ENCODE measurements at places on chromosomes 7 and 10.

DNA sequence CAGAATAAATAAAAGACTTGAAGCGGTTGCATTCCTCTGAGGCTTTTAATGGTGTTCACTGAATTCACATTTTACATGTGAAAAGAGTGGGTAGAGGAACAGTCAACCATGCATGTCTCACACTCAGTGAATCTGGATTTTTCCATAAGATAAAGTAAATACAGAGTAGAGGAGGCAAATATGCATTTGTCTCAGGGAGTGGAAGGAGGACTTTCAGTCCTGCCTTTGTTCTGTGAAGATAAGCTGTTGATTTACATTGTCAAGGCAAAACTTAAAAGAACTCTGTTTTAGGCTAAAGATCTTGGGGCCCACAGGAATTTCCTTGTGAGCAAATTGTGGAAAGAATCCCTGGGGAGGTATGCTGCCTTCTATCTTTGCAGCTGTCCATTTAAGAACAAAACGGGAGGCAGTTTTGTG, 825.3 kb upstream of the MBL2 start:
- no peak for DNase-seq

DNA sequence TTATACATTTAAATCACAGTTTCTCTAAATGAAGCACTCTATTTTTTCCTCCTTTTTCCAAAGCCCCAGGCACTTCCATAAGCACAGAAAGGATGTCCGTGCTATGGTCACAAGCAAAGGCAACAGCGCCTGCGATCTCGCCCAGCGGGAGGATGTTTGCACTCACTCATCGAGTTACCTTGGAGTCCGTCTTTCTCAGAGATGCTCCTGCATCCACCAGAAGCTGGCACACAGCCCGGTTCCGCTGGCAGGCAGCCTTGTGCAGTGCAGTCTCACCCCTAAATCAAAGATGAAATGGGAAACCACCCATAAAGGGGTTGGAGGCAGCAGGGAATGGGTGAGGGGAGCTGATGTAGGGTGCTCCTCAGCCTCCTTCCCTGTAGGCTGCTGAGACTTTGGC, 51.9 kb upstream of the PTN start:
- no peak for DNase-seq

DNA sequence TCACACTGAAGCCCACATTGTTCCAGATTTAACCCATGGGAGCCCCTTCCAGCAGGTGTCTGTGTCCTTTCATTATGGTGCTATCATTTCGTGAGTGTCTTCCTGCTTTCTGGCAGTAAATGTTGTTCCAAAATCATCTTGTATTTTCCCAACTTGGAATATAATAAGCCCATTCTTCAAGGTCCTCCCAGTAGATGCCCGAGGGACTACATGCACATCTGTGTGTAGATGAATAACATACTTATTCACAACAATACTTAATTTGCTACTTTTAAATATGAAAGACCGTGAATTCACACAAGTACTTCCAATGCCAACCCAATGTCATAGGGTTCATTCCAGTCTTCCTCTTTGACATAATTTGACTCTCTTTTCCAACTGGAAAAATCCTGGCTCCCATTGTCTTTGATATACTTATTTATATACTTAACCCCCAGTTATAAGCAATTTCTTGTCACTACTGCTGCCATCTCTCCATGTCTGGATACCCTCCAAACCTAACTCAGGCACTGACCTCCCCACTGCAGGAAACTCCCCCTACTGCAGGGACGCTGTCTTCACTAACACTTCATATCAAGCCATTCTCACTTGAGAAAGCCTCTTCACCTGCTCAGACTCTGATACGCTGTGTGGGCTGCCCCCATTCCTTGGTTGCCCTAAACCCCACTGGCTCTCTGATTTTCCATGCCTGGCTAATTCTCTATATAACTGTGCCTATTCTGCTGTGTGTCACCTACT, 1119.2 kb downstream of the CNTNAP2 start:
- no peak for DNase-seq

DNA sequence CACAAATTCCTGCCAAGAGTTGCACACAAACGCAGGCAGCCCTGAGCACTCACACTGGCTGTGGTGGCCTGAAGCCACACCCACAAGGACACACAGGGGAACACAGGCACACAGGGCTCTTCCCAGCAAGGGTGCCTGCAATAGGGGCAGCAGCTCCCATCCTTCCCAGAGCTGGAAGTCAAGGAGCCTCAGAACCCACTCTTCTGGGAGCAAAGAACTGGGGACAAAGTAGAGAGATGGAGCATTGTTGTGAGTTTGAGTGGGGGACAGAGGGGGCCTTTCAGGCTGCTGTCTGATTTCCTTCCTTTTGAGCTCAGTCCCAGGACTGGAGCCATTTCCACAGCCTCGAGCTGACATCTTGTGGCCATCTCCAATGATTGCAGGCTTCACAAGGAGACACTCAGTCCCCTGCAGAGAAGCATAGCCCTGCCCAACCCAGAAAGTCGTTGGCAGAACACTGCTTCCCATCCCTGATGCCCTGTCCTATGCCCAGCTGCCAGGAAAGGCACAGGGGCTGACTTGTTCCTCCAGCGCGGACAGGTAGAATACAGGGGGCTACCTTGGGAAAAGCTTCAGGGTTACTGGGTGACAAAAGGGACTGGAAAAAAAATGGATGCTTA, 34.4 kb upstream of the SLF2 start:
- DNase-seq: no peak

DNA sequence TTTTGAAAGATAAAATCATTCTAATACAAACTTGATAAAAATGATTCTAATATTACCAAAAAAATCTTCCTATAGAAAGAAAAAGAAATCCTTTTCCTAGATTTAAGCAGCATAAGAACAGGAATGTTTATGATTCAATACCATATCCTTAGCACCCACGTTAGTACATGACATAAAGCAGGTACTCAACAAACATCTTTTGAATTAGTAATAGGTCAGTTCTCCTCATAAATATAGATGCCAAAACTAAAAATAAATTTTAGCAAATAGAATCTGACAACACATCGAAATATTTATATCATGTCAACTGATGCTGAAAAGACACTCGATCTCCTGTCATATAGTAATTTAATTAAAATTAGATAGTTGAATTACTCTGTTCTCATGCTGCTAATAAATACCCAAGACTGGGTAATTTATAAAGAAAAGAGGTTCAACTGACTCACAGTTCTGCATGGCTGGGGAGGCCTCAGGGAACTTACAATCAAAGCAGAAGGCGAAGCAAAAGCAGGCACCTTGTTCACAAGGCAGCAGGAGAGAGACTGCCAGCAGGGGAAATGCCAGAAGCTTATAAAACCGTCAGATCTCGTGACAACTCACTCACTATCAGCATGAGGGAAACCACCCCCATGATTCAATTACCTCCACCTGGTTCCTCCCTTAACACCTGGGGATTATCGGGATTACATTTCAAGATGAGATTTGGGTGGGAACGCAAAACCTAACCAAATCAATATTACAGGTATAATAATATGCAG, 191.8 kb downstream of the HTR7 start:
- DNase-seq: no peak

DNA sequence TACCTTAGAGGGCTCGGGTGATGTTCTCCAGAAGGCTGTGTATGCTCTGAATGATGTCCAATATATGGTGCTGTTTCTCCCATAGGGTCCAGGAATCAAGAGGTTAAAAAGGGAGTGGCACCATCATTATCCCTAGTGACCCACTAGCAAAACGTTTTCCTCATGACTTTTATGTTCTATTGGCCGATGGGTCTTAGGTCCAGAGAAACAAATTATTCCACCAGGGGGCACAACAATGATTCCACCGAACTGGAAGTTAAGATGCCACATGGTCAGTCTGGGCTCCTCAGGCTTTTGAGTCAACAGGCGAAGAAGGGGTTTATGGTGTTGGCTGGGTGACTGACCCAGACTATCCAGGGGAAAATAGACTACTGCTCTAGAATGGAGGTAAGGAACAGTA, 256.1 kb downstream of the COBL start:
- no peak for DNase-seq

- DNase-seq: no peak
Observed at GRCh38 chr10:130232166-130233034, 96.2 kb downstream of the GLRX3 start.

GRCh38 chr7:142925413-142925812, 8.1 kb downstream of the TRPV5 start:
- DNase-seq: no peak

- DNase-seq: no peak
Observed at GRCh38 chr7:38870147-38870546, 38.8 kb downstream of the VPS41 start.

GRCh38 chr10:126135941-126136595, 239.7 kb downstream of the FANK1 start:
- DNase-seq: no peak

- no peak for DNase-seq
Observed at GRCh38 chr7:132343199-132343598, 233.1 kb downstream of the PLXNA4 start.

GRCh38 chr7:106841896-106842390, 23.1 kb upstream of the PIK3CG start:
- no peak for DNase-seq

DNA sequence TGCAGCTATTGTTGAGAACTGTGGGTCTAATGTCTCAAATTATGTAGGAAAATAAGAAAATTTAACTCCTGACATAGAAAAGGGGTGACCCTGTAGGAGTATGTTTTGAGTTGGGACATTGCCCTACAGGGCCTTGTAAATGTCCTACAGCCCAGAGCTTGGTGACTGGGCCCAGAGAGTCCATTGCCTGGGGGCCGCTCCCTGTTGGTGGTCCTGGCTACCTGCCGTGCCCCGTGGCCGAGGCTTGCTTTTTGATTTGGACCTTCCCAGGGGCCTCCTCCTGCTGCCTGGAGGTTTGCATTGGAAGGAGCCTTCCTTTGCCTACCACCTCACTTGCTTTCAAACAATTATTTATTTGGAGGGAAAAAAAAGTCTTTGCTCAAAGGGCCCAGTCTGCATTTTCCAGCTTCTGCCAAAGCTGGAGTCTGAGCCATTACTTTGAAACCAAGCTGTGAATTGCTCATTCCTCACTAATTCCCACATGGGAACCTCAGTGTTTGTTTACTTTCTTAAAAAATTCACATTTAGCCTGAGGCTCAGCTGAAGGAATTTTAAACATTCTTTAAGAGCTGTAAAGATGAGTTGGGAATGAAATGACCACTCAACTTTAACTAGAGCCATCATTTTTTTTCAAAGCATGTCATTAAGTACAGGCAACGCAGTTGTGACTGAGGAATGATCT, 355.0 kb downstream of the GLRX3 start:
- DNase-seq: no peak

DNA sequence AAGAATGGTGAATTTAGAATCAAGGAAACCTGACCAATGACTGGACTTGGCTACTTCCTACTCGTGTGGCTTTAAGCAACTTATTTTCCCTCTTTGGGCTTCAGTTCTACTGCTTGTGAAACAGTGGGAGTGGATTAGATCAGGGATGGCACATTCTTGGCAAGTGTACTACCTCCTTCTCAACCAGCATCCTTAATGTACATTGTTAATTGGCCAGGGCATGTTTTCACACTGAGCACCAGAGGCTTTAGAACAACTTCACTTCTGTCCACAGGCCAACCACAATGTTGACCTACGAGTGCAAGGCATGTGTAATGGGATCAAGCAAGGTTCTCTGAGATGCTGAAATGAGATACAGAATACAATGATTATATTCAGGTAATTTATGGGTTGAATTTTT, 315.3 kb downstream of the ADRA2A start:
- DNase-seq: no peak

- DNase-seq: no peak
Observed at GRCh38 chr7:99311702-99312101, 14.0 kb upstream of the ARPC1A start.

- no peak for DNase-seq
Observed at GRCh38 chr10:101495324-101495925, 92.6 kb downstream of the POLL start.

DNA sequence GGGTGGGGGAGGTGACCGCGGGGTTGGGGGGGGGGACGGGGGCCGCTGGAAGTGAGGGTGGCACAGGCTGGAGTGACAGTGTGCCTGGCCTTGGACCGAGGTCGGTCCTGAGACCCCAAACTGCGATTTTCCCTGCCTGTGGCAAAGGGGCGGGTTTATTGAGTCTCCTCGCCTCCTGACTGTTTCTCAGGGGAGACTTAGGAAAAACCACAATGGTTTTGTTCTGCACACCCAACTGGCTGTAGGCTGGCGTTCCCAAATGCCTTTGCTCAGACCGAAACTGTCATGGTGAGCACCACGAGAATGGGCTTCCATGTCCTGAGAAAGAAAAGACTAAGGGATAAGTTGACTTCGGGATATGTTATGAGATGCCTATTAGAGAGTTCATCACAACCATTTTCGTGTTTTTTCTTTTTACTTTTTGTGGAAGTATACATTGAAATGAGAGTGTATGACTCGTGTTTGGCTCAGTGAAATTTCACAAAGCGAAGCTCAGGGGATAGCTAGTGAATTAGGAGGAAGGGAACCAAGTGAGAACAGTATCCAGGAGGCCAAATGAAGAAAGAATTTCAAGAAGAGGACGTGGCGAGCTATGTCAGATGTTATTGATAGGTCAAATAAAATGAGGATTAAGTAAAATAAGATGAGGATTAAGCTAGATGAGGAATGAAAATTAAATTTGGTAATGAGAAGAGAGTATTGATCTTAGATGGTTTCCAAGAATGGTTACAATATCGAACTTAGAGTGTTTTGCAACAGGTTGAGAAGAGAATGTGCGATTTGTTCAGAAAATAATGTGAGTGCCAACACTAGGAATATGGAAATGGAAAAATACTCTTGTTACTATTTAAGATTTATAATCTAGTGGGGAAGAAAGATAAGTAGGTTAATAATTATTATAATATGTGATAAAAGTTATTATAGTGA, 918 bp downstream of the NET1 start:
- no peak for DNase-seq

- DNase-seq: no peak
Observed at GRCh38 chr7:95684037-95684436, 87.7 kb upstream of the PDK4 start.

GRCh38 chr7:143205560-143206293, 16.1 kb upstream of the TAS2R40 start:
- no peak for DNase-seq

DNA sequence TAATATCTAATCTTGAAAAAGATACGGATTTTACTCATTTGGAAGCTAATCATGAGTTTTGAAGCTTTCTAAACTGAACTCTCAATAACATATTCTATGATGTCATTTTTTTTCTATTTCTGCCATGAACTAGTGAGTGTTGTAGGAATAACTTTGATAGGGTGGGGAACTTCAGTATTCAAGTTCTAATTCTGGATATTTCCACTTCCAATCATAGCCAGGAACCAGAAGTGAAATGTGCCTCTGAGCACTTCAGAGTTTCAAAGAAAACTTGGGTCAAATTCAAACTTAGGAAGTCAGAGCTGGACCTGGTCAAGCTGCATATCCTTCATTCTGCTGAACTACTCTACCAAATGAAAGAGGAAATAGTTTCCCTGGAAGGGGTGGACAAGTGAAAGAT, 847 bp downstream of the AGMO start:
- DNase-seq: no peak

All from stimulated activated CD8-positive, alpha-beta memory T cell treated with anti-CD3 and anti-CD28 coated beads, Interleukin-7, amount 100 ng/mL, for 1 hour (primary cell).